NCI-H510A treated with DMSO at 0.1 percent for 48 hours (cell line): ENCODE measurements at places on chromosomes 3 and 15.

GRCh38 chr3:117017135-117017894 lies 307.7 kb downstream of the TUSC7 start:
- no peak for DNase-seq

DNA sequence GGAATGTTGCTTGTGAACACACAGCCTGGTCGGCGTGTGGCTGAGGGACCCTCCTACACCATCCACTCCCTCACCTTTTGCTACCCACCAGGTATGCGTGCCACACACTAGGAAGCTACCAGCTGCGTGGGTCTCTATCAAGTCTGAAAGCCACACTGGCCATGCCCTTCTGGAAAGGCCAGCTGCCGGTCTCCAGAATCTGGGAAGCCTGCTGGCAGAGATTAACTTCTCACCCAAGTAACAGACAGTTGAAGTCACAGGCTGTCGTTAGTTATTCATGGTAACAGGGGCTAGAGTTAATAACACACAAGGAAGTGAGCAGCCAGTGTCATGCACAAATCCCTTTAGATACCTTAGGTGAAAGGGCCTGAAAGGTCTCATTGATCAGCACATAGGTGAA lies 48.1 kb downstream of the SUSD5 start:
- DNase-seq: no peak

DNA sequence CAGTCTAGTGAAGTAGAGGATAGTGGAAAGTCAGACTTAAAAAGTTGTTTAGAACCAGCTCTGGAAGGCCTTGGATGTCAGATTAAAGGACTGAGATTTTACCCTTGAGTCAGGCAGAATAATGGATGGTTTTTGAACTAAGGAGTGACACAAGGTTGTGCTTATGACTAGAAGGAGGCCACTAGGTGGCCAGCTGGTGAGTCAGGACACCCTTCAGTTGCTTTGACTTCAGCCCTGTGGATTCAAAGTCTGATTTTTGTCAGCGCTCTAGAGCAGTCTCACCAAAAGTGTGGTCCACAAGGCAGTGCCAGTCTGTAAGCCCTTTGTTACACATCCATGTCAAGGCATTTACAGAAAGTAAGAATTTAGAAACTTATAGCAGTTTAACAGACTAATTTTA lies 3.8 kb upstream of the GABPB1 start:
- DNase-seq: no peak

GRCh38 chr15:101194546-101195125 lies 57.2 kb downstream of the CHSY1 start:
- no peak for DNase-seq

GRCh38 chr3:113105093-113105449 lies 106.3 kb upstream of the BOC start:
- DNase-seq: no peak

DNA sequence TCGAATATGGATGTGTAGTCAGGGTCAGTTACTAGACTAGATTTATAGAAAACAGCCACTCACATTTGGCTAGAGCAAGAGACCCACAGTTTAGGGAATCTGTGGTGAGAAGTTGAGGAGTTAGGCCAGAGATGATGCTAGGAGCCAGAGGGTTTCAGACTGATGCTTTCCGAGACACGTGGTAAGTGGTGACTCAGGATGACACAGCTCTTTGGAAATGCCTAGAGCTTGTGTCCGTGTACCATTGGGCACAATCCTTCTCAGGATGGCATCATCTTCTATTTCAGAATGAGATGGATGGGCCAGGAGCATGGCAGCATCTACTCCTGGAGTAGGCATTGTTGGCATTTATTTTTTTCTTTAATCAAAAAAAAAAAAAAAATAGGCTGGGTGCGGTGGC lies 28.5 kb downstream of the PTPRG start:
- DNase-seq: no peak

- no peak for DNase-seq
These were observed 55.2 kb upstream of the OCA2 start for GRCh38 chr15:28154283-28154682.

- DNase-seq: no peak
These were observed 4.5 kb downstream of the NDUFB5 start for GRCh38 chr3:179608931-179609720.

DNA sequence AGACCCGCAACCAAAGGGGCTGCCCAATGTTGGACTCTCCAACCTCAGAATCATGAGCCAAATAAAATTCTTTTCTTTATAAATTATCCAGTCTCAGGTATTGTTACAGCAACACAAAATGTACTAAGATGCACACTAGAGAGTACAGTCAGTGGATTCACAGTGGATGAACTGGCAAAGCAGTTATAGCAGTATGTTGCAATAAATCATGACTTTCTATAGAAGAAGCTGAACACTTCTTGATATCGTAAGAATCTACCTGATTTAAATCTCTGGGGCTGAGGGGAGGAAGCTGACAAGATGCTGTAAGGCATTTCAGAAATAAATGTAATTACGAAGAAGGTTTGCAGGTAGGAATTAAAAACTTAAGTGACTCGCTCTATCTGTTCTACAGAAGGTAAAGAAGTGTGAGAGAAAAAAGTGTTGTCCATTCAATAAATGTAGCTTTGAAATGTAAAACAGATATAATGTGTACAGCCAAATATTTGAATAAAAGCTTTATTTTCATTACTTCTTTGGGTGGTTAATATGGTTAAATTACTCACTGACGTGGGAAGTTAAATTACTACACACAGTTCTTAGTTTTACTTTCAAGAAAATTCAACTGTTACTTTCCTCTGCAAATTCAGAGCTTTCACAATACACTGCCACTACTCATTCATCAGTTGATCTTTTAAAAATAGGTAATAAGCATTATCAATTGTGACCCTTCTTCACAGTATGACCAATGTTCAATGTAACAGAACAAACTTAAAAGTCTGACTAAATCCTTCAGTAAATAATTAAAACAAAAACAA lies 439.1 kb downstream of the SHQ1 start:
- no peak for DNase-seq

GRCh38 chr15:39040861-39041260 lies 476.2 kb upstream of the RASGRP1 start:
- DNase-seq: peak; percentile 50

DNA sequence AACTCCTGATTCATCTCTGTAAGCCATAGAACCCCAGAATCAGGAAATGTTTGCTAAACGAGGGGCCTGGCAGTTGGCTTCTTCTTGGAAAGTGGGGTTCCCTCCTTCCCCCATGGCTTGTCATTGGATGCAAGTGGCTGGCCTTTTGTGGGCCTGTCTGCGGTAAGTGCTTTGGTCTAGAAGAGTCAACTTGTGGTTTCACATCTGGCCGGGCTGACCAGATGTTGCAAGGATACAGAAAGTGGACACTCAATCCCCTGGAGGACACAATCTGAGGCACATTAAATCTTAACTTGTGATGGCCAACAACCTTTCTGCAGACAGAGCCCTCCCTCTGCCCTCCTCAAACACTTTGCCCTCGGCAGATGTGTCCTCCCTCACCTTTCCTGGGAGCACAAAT lies 1.1 kb downstream of the FAH start:
- no peak for DNase-seq

- DNase-seq: no peak
These were observed 78.6 kb upstream of the TSEN2 start for GRCh38 chr3:12405432-12406272.

DNA sequence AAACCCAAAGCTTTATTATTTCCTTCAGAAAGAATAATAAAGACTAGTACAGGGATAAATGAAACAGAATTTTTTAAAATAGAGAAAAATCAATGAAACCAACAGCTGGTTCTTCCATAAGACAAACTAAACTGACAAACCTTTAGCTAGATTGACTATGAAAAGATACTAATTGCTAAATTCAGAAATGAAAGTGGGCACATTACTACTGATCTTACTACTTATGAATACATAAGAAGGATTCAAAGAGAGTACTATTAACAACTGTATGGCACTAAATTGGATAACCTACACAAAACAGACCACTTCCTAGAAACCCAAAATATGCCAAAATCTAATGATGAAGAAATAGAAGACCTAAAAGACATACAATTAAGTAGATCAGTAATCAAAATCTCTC lies 278.2 kb downstream of the ISL2 start:
- no peak for DNase-seq

DNA sequence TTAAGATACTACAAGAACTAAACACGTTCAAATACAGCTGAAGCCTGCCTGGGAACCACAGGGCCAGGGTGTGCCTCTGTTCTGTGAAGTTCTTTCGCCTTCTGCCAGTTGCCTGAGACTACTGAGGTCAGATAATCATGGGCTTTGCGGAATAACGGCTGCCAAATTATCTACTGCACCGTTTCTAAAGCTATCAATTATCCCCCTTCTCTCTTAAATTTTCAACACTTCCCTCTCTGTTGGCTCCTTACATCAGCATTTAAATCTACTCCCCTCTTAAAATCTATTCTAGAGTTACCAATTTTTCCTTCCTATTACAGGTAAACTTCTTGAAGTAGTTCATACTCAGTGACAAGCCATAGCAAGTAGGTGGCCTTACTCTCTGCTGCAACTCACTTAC lies 6.2 kb upstream of the NEO1 start:
- DNase-seq: no peak

GRCh38 chr3:194328053-194328657 lies 23.0 kb downstream of the CPN2 start:
- no peak for DNase-seq

DNA sequence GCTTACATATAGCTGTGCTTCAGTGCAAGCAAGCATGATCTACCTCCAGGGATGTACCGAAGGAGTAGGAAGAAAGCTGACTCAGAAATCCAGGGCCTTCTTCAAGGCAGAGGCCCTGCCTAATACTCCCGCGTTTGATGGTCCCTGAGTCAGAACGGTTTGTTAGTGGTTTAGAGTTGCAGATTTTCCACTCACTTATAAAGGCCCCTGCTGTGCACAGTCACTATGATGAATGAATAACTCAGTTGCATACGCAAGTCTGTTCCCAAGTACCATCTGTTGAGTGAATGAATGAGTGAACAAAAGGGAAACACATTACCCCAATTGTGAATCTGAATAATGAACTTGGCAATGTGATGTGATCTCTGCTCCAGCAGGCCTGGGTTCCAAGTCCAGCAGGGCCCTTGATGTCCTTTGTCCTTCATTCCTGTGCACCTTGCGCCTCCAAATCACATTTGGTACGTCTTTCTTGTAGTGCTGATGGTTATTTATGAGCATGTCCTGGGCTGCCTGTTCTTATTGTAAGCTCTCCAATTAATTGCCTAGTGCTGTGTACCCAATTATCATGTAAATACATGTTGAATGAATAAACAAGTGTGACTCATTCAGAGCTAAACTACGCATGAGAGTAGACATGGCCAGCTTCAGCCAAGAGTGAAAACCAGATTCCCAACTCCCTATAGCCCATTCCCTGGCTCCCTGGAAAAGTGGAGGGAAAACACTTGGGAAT lies 85.3 kb upstream of the LIMD1 start:
- peak; percentile 4 for DNase-seq

DNA sequence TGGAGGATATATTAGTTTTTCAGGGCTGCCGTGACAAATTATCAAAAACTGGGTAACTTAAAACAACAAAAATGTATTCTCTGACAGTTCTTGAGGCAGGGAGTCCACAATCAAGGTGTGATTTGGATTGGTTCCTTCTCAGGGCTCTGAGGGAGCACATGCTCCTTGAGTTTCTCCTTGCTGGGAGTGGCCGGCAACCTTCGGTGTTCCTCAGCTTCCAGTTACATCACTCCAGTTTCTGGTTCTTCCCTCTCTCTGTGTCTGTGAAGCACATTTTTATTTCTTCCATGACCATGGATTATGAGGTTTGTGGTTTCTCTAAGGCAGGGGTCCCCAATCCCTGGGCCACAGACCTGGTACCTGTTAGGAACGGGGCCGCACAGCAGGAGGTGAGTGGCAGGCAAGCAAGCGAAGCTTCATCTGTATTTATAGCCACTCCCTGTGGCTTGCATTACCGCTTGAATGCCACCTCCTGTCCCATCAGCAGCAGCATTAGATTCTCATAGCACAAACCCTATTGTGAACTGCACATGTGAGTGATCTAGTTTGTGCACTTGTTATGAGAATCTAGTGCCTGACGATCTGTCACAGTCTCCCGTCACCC lies 24.3 kb downstream of the LRRC28 start:
- DNase-seq: no peak

DNA sequence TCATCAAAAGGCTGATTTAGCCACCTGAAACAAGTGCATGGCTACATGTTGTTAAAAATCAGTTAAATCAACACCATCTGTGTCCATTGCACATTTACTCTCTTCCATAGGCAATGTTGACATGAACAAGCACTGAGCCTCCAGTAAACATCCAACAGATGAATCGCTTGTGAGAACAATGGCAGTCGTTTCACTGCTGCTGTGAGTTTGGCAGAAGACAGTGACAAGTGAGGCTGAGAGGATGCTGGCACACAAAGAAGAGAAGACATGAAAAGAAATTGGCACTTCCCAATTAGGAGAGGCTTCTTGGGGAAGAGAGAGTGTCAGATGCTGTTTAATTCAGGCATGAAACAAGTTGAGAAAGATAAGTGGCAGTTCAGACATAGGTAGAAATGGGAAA lies 227.4 kb upstream of the STT3B start:
- DNase-seq: no peak

GRCh38 chr3:103818800-103819199 lies 1384.0 kb downstream of the ZPLD1 start:
- no peak for DNase-seq

DNA sequence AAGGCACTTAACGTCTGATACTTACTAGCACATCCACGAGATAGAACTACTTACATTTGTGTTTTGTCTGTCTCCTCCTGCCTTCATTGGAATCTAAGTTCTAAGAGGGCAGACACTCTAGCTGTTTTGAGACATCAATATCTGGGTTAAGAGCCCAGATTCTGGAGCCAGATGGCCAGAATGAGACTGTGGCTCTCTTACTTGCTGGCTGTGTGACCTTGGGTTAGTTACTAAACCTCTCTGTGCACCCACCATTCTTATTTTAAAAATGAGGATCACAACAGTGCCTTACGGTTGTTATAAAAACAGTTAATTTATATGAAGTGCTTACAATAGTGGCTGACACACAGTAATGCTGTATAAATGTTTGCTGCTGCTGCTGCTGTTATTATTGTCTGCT lies 7.7 kb downstream of the STARD5 start:
- no peak for DNase-seq

DNA sequence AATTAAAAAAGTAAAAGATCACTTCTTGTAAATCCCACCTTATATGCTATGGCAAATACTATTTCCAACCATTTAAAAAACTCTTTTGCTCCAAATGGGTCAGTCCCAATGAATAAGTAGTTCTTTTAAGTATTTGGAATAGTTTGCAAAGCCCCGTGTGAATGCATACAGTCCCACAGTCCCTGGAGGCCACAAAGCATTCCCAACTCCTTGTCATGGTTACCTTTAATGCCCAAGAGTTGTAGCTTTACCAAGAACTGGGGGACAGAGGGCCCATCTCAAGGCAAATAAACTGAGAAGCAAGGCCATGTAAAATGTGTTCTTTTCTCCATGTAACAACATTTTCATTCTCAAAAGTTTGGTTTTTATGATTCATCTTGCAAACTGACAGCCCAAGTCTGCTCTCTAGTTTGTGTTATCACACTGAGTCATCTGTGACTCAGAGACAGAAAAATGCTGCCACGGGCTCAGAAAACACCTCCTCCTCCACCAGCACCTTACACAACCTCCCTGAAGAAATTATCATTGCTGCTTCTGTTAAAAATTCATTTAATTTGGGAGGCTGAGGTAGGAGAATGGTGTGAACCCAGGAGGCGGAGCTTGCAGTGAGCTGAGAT lies 336.2 kb downstream of the ERC2 start:
- no peak for DNase-seq

- DNase-seq: no peak
These were observed 6.0 kb downstream of the IL1RAP start for GRCh38 chr3:190519886-190520285.
